ENCODE measurements at places on chromosomes 12 and 14.

DNA sequence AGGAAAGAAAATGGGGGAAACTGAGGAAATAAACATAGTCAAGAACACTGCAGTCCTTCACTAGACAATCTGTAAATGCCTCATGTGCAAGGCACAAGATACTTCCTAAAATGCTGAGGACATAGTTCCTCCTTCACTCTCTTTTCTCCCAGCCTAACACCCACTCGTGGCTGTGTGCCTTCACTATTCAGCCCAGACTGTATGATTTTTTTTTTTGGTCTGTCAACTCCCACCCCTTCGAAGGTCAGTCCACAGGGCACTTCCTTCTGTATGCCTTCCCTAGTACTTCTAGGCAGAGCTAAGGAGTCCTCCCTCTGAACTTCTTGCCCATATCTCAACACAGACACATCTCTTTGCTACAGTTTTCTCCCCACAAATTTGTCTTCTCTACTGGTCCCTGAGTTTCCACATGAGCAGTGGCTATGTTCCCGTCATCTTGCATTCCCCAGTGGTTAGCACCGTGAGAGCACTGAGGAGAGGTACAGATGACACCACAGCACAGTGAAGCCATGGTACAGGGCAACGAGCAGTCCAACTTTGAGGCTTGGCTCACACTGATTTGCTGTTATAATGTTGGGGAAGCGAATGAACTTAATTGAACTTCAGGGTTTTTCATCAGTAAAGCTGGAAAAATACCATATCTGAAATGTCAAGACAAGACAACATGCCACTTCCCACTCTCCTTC is 24.1 kb upstream of the SYCP3 start:
- DNase-seq = no peak

DNA sequence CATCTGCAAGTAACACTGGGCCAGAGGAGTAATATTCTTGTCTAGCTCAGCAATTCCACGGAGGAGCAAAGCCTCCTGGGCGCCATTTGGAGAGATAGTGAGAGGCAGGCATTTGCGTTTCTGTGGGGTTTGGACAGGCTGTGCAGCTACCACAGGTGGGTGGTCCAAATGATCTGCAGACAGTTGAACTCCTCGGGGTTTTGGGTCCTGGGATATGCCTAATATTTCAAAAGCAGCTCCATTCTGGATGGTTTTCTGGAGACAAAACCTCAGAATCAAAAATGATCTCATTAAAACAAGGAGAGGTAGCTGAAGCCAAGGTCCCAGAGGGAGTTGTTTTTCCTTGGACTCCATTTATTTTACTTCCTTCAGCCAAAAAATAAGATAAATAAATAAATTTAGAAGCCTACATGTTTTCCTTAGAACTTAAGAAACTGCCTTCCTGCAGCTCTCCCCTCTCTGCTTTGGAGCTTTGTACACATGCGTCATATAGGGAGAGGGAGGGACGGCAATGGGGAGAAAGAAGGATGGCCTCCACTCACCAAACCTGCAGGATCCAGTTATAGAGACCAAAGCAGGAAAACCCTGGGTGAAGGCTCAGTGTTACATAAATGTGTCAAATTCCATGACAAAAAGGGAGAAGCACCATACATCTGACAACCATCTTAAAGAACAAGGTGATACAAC is 227.3 kb upstream of the DAAM1 start:
- no peak for DNase-seq

GRCh38 chr14:58130116-58130782 is 21.8 kb downstream of the ARMH4 start:
- no peak for DNase-seq

- no peak for DNase-seq
Measured at GRCh38 chr14:54902143-54902520, 494 bp downstream of the GCH1 start.

DNA sequence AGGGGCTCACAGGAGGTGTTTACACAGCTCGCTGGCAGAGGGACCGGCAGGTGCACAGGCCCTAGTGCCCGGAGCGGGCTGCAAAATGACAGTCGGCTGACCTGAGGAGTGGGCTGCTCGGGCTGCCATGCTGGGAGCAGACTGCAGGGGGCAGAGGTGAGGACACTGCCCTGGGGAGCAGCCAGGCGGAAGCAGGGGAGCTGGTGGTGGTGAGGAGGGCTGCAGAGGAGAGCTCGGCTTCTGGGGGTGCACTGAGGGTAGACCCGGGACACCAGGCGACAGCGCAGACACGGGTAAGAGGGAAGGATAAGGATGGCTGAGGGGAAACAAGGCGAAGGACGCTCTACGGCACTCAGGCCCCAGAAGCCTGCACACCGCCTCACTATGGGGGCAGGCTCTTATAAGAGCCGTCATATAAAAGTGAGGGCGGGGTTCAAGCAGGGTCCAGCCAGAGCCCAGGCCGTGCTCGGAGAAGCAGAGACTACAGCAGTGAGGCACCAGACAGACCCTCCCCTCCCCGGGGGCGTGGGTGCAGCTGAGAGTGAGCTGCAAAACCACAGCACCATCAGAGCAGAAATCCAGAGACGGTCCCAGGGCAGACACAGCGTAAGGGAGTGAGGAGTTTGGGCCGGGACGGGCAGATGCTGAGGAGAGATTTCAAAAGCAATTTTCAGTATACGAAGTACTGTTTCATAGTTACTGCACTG is 62.5 kb downstream of the CCDC88C start:
- DNase-seq = no peak

Data from glomerular endothelial cell (primary cell).